ENCODE measurements at places on chromosomes 16 and 17. TPM values are rescaled to one million over a fixed set of nuclear protein-coding genes. Genes with fewer than 3 reads are reported as not detected.

DNA sequence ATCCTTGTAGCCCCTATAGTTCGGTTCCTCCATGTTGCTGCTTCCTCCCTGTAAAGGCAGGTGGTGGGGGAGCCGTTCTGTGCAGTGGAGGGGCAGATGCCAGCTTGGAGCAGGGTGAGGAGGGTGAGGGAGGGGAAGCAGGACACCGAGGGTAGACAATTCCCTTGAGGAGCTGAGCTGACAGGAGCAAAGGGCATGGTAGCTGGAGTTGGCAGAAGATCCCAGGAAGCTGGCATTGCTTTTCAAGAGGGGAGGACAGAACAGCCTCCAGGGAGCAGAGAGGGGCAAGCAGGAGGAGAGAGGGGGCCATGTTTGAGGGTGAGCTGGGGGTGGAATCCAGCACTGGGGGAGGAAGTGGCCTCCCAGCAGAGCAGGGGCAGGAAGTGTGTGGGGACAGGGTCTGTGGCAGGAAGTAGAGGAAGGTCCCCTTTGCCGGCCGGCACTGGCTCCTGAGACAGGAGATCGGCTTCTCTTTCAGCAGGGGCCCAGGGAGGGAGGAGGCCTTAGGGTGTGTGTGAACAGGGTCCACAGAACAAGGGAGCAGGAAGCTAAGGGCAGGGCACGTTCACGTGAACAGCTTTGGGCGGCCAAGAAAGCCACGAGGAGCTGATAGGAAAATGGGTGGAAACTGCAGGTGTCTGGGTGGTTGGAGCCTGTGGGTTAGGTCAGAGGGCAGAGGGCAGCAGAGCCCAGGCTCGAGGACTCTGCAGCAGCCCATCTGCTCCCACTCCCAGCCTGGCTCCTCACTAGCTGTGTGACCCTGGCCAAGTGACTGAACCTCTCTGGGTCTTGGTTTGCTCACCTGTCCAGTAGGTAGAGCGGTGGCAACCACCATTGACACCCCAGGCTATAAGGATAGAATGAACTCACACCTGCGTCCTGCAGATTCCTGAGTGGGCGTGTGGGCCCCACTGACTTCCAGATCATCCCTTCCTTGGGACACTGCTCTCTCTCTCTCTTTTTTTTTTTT is 17.5 kb upstream of the SPNS2 start:
- DNase-seq, result no peak

DNA sequence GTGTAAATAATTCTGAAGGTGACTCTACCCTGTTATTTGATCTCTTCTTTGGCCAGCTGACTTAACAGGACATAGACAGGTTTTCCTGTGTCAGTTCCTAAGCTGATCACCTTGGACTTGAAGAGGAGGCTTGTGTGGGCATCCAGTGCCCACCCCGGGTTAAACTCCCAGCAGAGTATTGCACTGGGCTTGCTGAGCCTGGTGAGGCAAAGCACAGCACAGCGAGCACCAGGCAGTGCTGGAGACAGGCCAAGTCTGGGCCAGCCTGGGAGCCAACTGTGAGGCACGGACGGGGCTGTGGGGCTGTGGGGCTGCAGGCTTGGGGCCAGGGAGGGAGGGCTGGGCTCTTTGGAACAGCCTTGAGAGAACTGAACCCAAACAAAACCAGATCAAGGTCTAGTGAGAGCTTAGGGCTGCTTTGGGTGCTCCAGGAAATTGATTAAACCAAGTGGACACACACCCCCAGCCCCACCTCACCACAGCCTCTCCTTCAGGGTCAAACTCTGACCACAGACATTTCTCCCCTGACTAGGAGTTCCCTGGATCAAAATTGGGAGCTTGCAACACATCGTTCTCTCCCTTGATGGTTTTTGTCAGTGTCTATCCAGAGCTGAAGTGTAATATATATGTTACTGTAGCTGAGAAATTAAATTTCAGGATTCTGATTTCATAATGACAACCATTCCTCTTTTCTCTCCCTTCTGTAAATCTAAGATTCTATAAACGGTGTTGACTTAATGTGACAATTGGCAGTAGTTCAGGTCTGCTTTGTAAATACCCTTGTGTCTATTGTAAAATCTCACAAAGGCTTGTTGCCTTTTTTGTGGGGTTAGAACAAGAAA is 5.1 kb downstream of the STH start:
- DNase-seq, result no peak

DNA sequence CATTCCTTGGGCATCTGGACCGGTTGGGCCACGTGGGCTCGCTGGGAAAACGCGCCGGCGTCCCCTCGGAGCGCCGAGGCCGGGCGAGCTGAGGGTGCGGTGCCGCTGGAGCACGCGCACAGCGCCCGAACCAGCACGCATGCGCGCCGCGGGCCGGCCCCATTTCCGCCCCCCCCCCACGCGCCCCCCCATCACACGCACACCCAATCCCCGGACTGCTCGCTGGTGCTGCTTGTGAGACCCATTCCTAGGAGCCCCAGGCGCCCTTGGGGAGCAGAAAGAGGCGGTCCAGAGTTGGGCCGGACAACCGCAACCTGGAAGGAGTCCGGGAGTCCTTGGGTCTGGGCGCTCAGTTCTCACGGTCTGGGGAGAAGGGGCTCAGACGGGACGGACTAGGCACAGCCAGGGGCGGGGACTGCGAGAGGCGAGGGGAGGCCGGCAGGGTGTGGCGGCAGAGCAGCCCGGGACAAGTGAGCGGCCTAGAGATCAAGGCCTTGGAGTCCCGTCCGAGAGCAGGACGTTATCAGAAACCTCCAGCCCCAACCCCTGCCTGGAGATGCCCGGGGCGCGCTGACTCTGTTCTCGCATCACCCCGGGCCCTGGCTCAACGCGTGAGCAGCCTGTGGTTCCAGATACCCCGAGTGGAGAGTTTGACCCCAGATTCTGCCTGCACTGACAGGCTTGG is 6.0 kb upstream of the CBX8 start:
- no peak for DNase-seq

DNA sequence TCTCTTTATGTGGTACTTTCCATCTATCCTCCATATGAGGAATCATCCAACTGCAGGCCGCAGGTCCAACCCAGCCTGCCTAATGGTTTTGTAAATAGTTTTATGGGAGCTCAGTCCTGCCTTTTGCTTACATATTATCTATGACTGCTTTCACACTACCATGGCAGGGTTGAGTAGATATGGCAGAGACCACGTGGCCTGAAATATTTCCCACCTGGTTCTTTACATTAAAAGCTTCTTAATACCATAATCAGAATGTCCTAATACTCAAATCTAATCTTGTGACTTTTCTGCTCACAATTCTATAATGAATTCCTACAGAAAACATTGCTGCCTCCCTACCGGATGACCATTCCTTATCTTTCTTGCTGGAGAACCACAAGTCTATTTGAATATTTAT is 71.7 kb downstream of the SHCBP1 start:
- DNase-seq, result no peak

DNA sequence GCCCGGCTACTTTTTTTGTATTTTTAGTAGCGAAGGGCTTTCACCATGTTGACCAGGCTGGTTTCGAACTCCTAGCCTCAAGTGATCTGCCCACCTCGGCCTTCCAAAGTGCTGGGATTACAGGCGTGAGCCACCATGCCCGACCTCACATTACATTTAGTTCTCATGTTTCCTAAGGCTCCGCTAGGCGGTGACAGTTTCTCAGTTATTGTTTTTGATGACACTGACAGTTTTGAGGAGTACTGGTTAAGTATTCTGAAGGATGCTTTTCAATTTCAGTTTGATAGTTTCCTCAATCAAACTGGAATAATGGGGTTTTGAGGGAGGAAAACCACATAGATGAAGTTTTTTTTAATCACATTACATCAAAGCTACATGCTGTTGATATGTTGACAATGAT is 1028.5 kb downstream of the CDH8 start:
- no peak for DNase-seq

Gene EFCAB3
- not detected for total RNA-seq

Gene USP31
- 18.3 TPM for total RNA-seq

GRCh38 chr17:1482680-1483079 is 9.8 kb downstream of the MYO1C start:
- no peak for DNase-seq

DNA sequence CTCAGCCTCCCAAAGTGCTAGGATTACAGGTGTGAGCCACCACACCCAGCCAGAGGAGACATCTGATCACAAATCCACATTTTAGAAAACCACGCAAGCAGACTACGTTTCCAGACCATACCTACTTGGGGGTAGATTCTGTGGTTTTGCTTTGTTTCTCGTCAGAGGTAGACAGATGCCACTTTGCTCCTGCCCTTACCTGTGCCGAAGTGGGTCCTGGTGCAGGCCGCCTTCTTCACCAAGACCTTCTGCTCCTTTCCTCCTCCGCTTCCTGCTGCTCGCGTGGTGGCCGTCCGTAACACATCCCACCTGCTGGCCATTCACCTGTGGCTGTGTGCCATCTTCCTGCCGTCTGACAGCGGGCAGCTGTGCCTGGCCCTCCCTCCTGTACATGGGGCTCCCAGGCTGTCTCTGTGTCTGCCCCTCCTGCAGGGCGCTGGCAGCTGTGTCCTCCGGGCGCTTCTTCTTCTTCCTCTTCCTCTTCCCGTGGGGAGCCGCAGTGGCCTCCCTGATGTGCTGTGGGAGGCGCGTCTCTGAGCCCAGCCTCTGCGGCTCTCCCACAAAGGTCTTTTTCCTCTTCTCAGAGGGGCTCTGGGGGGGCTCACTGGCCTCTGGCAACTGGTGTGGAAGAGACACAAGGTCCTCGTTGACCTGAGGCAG is 21.2 kb upstream of the CYTH1 start:
- DNase-seq, result no peak

Data from skin of body (tissue), 3 donors.